Right renal pelvis (tissue), 4 donors: ENCODE measurements at places on chromosomes 3 and 15.

DNA sequence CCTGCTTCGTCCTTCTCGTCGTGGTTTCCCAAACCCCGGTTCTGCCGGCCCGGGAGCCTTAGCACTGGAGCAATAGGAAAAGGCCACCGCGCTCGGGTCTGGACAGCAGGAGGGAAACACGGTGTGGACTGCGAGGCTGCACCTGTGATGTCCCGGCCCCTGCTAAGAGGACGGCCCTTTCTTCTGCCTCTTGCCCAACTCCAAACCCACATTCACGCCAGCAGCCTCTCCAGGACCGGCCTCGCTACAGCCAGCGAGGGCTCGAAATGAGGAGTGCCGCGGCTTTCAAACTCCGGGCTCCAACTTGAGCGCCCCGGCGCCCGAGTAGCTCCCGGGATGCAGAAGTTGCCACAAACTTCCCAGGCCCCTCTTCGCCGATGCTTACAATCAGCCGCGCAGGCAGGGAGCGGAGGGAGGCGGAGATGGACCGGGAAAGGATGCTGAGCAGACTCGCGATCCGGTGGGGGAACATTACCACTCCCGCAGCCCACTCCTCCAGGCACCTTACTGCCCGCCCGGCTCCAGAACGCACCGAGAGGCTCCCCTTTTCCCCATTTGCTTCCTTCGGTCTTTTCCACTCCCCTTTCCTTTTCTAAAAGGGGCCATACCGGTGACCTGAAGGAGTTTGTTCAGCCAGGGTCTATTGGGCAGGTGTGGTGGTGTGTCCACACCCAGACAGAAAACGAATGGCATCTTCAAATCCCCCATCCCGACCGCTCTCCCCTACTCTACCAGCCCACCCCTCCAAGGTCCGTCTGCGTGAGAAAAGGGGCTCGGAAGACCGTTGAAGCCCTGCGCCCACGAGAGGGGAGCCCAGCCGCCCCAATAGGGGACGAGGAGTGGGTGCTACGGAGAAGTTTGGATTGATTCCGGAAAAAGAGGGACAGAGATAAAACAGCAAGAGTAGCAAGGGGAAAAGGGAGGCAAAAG is 18.8 kb upstream of the SATB1 start:
- DNase-seq: no peak

DNA sequence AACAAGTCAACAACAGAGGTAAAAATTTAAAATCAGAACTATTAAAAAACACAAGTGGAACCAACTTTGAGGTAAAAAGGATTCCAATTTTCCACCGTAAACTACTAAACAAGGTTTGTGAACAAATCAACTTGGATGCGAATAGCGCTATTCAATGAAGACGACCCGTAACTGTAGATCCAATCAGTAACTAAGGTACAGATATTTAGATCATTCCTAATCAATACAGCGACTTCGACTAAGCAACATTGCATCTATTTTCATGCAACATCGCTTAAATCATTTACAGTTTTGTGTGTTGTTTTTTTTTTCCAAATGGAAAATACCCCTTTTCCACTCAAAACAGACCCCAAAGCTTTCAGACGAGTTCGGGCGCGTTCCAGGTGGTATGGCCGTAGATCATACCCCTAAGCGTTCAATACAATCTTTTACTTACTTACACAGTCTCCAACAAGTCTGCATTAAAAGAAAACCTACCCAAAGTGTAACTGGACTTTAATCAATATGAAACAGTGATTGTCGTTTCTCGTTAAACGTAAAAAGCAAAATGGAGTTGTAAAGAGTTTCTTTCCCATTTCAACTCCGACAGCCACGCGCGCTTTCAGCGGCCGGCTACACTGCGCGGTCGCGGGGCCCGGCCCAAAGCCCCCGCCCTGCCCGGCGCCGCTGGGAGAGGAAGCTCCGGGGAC is 786 bp downstream of the RHOA start:
- DNase-seq: no peak

- DNase-seq: no peak
These were observed 42.8 kb upstream of the THSD4 start for GRCh38 chr15:71072423-71072822.

DNA sequence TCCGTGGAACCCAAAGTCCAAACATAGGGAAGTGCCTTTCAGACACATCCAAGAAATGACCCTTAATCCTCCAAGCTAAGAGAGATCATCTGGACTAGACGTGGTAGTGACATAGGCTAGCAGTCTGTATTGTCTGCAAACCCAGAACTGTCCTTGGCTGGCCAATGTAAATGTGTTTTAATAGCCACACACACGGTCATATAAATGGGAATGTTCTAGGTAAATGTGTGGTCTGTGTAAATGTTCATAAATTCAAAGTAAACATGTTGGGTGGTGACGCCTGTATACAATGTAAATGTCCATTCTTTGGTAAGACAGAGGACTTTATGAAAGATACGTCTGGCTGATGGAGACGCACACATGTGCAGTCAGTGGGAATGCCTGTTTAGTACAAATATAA is 16.3 kb upstream of the LINGO1 start:
- no peak for DNase-seq

DNA sequence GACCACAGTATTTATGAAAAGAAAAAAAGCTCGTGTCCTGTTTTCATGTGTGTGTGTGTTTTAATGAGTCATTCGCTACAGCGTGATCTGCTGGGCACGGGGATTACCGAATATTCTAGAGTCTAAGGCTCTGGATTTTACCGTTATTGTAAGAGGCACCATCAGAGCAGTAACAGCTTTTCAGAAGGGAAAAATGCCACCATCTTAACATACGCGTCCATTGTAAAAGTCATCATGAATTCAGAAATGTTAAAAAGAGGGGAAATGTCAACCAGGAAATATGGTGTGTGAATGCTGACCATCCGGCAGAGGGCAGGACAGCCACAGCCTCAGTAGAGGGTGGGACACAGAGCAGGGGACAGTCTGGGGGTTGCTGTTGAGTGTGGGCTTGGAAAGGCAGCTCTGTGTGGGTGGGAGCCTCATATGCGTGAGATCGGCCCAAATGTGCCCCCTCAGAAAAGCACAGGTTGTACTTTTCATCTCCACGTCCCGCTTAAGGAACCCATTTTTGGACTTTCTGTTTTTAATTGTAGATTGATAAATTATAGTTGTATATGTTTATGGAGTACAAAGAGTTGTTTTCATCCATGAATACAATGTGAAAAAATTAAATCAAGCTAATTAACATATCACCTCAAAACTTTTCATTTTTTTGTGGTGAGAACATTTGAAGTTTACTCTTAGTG is 69.6 kb downstream of the ASB7 start:
- no peak for DNase-seq

GRCh38 chr3:229183-229661 is 32.7 kb downstream of the CHL1 start:
- DNase-seq: no peak

GRCh38 chr3:188976407-188976806 is 195.4 kb upstream of the TPRG1 start:
- no peak for DNase-seq

- DNase-seq: no peak
These were observed 125.3 kb upstream of the SPRED1 start for GRCh38 chr15:38127306-38127771.

DNA sequence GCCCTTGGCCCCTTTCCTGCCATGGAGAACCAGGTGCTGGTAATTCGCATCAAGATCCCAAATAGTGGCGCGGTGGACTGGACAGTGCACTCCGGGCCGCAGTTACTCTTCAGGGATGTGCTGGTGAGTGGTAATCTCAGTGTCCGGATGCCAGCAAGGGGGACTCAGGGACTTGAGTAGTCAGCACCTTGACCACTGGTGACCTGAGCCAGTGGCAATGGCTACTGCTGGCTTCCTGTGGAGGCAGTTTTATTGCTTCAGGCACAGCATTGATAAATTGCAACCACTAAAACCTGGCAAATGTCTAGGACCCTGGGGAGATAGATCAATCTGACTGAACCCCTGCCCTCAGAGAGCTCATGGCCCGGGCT is 830 bp downstream of the MAP2K5 start:
- DNase-seq: no peak

- no peak for DNase-seq
These were observed 24.5 kb upstream of the TM4SF1 start for GRCh38 chr3:149401926-149402310.
